ENCODE measurements at places on chromosomes 13 and 19. TPM values are rescaled to one million over a fixed set of nuclear protein-coding genes. Genes with fewer than 3 reads are reported as not detected.

The DAND5 gene
- not detected for polyA plus RNA-seq

The FBXO46 gene
- 10.2 TPM for polyA plus RNA-seq

The TNPO2 gene
- 2.3 TPM for polyA plus RNA-seq

The SERP2 gene
- polyA plus RNA-seq, result 2.0 TPM

The CGB5 gene
- polyA plus RNA-seq, result not detected

The SUCLA2 gene
- polyA plus RNA-seq, result 16.9 TPM

The CILP2 gene
- polyA plus RNA-seq, result 0.09 TPM

The KANK3 gene
- 0.40 TPM for polyA plus RNA-seq

The ZNF497 gene
- 0.34 TPM for polyA plus RNA-seq

The C3 gene
- polyA plus RNA-seq, result not detected
